ENCODE measurements at places on chromosomes 2 and 18.

- no peak for DNase-seq
Observed at GRCh38 chr2:127044977-127045661, 61.8 kb downstream of the BIN1 start.

- no peak for DNase-seq
Observed at GRCh38 chr2:78676921-78677696, 348.4 kb upstream of the REG3G start.

DNA sequence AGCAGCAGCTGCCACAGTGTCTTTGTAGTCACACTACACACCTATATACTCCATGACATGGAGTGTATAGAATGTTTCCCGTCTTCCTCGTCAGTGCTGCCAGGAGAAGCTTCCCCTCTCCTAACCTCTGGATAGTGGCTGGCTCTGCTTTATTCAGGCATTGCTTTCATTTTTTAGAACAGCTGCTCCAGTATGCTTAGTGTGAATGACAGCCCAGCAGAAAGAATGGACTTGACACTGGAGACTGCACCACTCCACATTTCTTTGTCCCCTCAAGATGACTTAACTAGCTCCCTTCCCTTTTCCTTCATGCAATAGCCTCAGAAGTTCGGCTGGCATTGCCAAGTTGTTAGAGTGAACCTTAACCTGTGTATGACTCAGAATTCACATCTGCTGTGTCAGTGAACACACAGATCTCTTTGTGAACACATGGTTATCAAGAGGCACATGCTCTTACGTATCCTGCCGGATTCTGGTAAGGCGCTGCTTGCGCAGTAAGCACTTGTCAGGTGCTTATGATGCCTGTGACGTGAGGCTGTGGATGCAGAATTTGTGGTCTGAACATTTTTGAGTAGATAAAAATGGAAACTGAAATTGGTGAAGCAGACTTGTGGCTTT is 73.9 kb downstream of the NEDD4L start:
- DNase-seq, result peak; percentile 37

DNA sequence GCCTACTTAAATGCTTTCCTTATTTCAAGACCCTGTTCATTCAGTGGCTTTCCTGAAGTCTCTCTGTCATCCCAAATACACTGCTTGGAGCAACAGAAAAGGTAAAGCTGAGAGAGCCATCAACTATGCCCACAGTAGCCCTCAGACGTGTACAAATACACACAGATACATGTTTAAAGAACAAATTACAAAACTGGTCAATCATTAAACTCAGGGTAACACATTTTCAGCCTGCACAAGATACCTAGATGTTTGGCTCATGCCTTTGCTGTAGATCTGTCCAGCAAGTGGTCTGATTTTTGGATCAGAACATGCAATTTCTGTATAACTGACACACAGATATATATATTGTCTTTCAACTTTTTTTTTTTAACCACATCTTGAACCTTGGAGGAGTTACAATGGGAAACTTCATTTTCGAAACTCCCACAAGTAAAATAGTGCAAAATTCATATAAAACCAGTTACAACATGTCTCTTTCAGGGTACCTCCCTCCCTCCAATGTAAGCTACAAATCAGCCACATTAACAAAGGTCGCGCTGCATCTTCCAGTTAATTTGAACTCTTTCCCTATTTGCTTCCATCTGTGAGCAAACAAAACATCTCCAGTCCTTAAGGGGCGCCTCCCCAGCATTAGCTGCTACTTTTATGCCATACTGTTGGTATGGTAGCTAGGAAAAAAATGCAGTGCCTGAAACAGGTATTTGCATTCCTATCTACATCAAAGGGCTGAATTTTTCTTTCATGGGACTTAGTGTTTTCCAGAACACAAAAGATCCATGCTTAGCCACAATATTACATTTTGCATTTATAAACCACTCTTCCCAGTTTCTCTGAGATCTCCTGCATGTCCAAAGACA is 311.9 kb downstream of the NRXN1 start:
- DNase-seq, result no peak

- no peak for DNase-seq
Observed at GRCh38 chr2:66815886-66816285, 381.0 kb downstream of the MEIS1 start.

DNA sequence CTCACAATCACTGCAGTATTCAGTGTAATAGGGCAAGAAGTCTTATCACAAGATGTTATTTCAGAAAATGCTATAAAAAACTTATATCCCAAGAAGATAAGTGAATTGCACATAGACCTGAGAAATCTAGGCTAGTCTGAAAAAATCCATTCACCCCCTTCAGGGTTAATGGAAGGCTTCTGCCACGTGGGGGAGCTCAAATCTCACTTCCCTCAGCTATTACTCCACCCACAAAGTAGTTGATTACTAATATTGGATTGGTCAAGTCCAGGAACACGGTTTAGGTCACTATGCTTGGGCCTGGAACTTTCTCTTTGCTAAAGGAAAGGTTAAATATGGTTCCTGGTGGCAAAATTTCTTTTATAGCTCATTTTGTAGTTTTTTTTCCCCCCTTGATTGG is 51.2 kb upstream of the ADAM23 start:
- DNase-seq, result peak; percentile 44

GRCh38 chr2:151357359-151357758 is at the start of gene TNFAIP6:
TNFAIP6 (plus strand) TSS chr2:151357592; CDS start chr2:151357667, 75 bp downstream.
- peak; percentile 91 for DNase-seq

DNA sequence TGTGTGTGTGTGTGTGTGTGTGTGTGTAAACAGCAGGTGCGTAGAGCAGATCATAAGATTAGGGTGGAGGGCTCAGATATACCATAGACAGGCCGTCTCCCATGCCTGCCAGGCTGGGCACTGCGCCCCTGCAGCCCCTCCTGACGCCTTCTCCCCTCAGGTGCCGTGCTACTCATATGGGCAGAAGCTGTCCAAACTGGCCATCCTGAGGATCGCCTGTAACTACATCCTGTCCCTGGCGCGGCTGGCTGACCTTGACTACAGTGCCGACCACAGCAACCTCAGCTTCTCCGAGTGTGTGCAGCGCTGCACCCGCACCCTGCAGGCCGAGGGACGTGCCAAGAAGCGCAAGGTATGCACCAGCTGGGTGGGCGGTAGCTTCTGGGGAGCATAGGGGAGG is 10.0 kb downstream of the ATOH8 start:
- DNase-seq, result no peak

GRCh38 chr2:50515638-50516037 is 516.3 kb downstream of the NRXN1 start:
- DNase-seq, result no peak

DNA sequence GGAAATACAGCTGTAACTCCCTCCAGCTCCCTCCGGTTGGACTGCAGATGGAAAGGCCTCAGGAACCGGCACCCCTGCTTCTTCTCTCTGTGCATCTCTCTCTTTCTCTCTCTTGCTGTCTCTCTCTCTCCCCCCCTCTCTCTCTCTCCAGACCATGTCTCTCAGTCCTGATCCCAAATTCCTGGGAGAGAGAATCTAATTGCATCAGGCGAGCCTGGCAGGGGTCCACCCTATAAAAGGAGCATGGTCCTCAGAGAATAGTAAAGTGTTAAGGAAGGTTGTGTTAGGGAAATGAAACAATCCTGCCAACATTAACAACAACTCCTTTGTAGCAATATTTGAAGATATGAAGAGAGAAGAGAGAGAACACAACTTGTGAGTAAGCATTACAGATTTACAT is 36.7 kb downstream of the VIT start:
- no peak for DNase-seq

- DNase-seq, result peak; percentile 6
Observed at GRCh38 chr2:196783431-196784094, 15.9 kb downstream of the GTF3C3 start.

DNA sequence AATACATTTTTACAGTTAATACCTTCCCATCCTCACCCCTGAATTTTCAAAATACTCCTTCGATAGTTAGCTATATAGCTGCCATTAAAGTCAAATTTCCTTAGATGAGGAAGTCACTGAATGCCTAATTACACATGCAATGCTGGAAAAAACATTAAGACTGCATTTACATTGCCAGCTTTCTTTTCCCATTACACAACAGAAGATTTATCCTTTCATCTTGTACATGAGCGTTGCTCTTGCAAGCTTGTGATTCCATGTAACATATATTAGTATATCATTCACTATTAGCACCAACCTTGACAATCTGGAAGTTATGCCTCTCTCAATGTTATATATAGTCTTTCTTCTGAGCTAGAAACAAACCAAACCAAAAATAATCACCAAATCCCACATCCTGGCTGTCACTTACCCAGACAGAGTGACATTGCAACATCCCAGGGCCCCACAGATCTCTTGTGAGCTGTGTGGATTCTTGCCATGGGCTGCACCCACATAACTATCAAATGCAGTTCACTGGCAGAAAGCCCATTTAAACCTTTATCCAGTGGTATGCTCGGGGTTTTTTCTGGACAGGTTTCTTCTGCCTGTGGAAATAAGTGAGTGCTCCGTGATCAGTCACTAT is 79.2 kb upstream of the PAPOLG start:
- peak; percentile 20 for DNase-seq

DNA sequence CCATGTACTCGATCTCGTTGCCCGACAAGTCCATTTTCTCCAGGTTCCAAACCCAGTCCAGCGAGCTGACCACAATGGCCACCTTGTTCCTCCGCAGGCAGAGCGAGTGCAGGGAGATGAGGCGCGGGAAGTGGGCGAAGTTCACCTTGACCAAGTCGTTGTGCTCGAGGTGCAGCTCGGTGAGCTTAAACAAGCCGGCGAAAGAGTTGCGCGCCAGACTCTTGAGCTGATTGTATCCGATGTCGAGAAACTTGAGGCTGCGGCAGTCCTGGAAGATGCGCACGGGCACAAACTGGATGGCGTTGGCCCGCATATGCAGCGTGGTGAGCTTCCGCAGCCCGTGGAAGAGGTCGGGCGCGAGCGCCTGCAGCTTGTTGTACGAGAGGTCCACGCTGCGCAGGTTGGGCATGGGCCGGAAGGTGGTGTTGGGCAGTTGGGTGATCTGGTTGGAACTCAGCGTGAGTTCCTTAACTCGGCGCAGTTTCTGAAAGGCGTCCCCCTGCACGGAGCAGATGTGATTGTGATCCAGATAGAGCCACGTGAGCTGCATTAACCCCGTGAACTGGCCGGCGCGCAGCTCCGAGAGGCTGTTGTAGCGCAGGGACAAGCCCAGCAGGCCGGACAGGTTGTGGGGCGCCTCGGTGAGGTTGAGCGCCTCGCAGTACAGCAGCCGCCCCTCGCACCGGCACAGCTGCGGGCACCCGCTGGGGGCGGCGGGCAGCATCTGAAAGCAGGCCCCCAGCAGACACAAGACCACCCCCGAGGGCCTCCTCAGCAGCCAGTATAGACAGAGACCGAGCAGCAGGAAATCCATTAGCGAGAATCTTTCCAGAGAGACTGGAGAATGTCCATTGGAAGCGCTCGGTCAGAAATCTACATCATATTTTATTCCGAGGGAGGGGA is 1.3 kb downstream of the LRRTM1 start:
- peak; percentile 24 for DNase-seq

DNA sequence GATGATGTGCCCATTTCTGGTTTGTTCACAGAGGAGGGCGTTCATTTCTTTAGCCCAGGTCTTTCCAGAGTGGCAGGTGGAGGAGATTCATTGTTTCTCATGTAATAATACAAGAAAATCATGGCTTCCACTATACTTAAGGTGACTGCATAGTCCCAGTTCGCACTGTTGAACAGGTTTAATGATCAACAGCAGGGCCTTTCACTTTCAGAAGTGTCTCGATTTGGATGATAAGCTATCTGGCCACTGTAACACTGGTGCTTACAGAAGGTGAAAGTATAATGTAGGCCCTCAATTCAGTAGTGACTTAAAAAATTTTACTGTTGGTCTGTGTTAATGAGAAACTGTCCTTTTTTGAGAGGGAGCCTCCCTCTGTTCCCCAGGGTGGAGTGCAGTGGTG is 1.4 kb downstream of the RMC1 start:
- no peak for DNase-seq

DNA sequence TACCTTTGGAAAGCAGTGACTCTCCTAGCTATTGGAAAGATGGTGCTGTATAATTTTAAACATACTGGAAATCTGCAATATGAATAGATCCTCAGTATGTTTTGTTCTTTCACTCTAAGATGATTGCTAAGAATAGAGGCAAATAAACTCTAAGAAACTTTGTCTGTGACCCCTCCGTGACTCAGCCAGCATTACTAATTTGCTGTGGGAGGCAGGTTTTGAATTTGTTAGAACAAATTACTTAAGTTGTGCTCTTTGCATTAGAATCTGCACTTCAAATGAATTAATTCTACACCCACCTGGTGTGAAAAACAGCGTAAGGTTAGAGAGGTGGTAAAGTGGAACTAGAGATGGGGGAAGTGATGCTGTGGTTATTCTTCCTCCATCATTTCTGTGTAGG is 142.2 kb downstream of the RAPGEF4 start:
- DNase-seq, result no peak

DNA sequence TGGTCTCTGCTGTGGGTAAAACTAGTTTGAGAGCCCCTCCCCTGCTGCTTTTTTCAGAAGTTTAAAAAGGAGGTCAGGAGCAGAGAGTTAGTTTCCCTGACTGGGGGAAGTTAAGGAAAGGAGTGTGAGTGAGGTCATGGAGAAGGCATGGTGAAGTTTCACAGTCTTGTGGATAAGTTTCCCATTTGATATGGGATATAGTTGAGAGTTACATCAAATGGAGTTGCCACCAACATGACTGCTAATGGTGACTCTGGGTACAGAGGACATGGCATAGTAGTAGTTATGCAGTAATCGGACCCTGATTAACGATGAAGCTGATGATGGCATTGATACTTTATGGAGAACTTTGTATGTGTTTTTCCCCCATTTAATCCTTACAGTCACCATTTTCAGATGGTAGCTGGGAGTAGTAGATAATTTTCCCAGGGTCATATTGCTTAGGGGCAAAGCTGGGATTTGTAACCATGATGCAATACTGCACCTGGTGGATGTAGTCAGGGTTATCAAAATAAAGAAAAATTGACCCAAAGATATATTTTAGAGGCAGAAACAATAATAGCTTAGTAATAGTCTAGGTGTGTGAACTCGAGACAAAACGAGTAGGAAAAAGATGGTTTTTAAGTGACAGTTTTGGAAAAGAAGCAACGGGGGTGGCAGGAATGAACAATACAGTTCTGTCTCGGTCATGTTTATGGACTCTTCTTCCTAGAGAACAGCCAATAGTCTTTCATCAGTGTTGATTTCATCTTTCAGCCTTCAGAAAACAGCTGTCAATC is 74.6 kb downstream of the FMNL2 start:
- DNase-seq, result no peak

GRCh38 chr2:233156001-233156400 is 95.5 kb upstream of the ATG16L1 start:
- no peak for DNase-seq

- no peak for DNase-seq
Observed at GRCh38 chr18:37476182-37476581, 89.4 kb downstream of the CELF4 start.

DNA sequence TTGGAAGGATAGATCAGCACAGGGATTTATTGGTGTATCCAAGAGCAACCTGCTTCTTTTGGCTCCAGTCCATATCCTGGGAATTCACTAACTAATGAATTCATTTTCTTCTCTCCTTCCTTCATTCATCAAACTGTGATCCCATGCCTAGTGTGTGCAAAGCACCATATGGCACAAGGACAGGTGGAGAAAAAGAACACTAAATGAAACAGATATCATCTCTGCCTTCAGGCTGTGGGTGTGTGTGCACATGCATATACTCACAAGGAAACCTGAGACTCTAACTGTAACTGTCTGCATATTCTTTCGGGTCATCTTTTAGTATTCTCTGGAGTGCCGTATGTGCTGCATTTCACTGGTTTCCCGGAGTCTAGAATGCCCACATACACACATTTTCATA is 20.2 kb downstream of the TNP1 start:
- DNase-seq, result no peak

GRCh38 chr2:107027205-107027604 is 141.2 kb upstream of the ST6GAL2 start:
- no peak for DNase-seq

Data from umbilical cord (tissue), 2 donors.